ENCODE measurements at places on chromosomes 6 and 20.

- ATAC-seq, result peak; percentile 36
These were observed 40.9 kb downstream of the ZFP64 start for GRCh38 chr20:52150440-52151258.

GRCh38 chr20:47493175-47493962, 8.3 kb upstream of the NCOA3 start:
- peak; percentile 98 for ATAC-seq

DNA sequence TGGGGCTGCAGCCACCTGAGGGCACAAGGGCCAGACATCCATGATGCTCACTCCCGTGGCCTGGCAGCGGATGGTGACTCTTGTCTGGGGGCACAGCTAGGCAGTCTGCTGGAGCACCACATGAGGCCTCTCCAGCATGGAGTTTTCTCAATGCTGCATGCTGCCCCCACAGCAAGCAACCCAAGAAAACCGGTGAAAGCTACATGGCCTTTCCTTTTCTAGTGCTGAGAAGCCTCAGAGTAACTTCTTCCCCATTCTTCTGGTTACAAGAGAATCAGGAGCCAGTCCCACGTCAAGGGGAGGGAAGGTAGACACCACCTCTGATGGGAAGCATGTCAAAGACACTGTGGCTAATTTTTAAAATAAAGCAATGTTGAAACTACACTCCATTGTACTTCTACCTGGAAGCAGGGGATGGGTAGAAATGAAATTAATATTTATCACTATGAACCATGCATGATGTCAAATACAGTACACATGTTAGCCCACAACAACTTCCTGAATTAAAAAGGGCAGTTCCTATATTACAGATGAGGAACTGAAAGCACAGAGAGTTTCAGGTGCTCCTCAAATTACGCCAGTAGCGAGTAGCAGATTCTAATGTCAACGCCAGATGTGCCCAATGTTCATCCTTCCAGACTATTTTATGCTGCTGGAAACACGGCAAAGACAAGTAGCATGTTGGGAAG, 101.5 kb downstream of the LAMP5 start:
- no peak for ATAC-seq

GRCh38 chr6:52507557-52508260, 69.2 kb downstream of the TRAM2 start:
- no peak for ATAC-seq

- peak; percentile 49 for ATAC-seq
These were observed at the start of gene FOXQ1 for GRCh38 chr6:1311400-1312202. FOXQ1 (plus strand) TSS chr6:1312098; CDS start chr6:1312705, 607 bp downstream.

DNA sequence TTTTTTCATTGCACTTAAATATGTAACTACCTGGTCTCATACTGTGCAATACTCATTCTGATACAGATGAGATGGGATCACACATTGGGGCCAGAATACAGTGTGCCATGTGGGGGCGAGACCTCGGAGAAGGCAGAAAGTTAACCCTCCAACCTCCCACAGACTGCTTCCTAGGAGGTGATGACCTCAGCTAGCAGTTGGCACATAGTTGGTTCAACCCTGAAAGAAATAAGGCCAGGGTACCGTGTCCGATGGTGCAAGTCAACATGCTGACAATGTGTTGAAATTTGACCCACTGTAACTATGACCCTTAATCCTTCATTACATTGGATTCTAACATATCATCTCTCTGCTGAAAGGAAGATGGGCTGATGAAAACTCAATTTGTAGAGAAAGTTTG, 61.9 kb downstream of the GJA10 start:
- ATAC-seq, result no peak

DNA sequence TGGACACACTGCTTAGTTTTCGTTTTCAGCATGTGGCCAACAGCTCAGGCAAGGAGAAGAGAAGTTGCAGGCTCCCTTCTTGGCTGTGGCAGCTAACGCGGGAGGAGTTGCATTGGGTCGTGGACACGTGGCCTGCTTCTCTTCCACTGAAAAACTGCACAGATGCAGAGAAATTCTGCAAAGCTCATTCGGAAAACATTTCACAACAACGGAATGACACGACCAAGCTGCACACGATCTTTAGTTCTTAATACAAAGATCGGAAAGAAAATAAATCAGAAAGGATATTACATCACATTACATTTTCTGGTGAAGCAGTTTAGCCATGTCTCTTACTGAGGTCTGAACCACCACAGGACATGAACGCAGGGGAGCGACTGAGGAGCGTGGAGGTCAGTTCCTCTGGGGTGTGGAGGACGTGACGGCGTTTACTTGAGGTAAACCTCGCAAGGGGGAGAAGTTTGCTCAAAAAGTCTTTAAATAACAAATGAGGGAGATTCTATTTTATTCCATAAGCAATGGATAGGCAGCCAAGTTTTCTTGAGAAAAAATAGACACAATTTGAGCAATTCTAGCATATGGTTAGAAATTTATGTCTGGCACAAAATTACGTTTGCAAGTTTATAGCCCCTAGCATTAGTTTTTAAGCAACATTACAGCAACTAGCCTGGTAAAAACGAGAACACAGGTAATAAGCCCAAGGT, 178.3 kb downstream of the THBS2 start:
- ATAC-seq, result no peak

DNA sequence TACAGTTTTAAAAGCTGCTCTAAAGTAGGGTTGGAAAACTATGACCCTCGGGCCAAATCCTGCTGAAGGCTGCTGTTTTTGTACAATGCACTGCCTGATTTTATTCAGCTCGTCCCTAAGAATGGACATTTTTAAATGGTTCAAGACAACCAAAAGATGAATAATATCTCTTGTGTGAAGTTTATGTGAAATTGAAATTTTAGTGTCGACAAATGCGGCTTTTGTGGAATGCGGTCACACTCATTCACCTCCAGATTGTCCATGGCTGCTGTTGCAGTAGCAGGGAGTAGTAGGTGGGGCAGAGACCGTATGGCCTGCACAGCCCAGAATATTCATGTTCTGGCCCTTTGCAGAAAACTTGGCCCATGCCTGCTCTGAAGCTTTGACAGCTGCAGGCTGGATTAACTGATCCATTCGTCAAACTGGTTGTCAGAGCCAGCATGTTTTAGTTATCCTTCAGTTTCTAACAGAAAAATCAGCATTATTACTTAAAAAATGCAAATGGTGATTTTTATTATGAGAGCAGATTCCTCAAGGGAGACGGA, 91.6 kb downstream of the PSMG4 start:
- no peak for ATAC-seq

DNA sequence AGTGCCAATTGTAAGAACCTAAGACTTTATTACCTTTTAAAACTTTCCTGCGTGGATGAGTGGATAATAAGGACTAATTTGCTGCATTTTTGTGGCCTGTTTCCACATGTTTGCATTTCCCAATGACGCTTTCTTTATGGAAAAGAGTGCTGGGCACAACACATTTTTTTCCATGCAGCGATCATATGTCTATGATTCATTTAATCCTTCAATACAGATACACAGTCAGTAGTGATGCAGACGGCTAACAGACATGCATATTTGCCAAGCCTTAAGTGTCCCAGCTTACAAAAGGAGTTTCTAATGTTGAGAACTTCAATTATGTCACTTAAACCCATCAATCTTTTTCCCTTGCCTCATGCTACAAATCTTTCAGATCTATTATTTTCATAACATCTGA, 239.8 kb upstream of the PREP start:
- ATAC-seq, result peak; percentile 98

GRCh38 chr20:38715646-38716045, 8.6 kb upstream of the SLC32A1 start:
- ATAC-seq, result no peak

GRCh38 chr6:111986651-111987050, 67.3 kb upstream of the CCN6 start:
- no peak for ATAC-seq

DNA sequence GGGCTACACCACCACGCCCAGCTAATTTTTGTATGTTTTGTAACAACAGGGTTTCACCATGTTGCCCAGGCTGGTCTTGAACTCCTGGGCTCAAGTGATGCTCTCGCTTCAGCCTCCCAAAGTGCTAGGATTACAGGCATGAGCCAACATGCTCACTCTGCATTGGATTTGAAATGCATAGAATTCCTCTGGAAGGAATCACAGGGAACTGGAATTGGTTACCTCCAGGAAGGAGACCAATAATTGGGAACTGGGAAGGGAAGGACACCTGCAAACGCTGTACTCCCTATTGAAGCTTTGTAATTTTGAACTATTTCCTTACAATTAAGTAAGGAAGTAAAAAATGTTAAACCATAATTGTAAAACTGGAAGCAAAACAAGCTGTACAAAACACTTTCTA, 12.3 kb upstream of the TP53INP2 start:
- ATAC-seq, result no peak

All from motor neuron (in vitro differentiated cells).